ENCODE measurements at places on chromosomes 3 and 15. TPM values are rescaled to one million over a fixed set of nuclear protein-coding genes. Genes with fewer than 3 reads are reported as not detected.

FGF12 gene
- total RNA-seq = 0.09 TPM

MST1 gene
- 10.6 TPM for total RNA-seq

GHSR gene
- total RNA-seq = not detected

TPRG1 gene
- total RNA-seq = 0.47 TPM

TIMP4 gene
- total RNA-seq = 13.1 TPM

OR5K2 gene
- not detected for total RNA-seq
